ENCODE measurements at places on chromosomes 6 and 20.

- peak; percentile 91 for DNase-seq
These were observed 14.3 kb upstream of the NCOA3 start for GRCh38 chr20:47487175-47487917.

DNA sequence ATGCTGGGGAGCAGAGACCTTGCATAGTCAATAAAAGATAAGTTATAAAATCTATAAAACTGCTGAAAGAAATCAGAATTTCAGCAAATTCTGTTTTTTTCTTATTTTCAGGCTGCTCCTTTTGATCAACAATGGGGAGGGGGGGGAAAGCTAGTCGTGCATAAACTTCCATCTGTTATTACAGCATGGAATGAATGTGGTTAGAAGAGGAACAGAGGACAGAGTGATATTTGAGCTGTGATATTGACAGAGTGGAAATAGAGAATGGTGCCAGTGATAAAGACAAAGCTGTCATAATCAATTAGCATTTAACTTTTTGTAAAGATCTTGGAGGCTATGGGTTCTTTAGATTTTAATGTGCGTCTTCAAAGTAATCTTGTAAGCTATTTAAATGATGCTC, 43.4 kb upstream of the QKI start:
- DNase-seq: no peak

GRCh38 chr6:13406781-13407180, 78.4 kb upstream of the TBC1D7 start:
- DNase-seq: peak; percentile 53

- DNase-seq: no peak
These were observed 614.5 kb upstream of the FLRT3 start for GRCh38 chr20:14951707-14952418.

GRCh38 chr6:166611631-166612030, 15.4 kb downstream of the RPS6KA2 start:
- DNase-seq: no peak

DNA sequence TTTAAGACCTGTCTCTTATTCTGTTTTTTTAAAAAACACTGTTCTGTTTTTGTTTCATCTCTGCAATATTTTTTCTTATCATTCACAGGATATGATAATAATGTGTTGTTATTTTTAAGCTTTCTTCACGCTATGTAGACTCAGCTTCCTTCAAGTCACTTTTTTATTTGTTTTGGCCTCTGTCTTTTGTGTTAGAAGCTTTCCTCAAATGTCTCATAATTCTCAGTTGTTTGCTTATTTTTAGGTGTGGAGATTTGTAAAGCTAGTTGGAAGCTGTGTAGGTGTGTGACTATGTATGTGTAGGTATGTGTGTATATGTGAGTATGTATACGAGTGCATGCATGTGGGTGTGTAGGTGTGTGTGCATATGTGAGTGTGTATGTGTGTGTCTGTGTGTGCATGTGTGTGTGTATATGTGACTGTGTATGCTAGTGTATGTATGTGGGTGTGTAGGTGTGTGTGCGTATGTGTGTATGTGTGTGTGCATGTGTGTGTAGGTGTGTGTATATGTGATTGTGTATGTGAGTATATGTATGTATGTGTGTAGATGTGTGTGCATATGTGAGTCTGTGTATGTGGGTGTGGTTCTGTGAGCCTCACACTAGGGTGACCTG, 16.3 kb upstream of the VEGFA start:
- no peak for DNase-seq

- no peak for DNase-seq
These were observed 6.2 kb upstream of the COL12A1 start for GRCh38 chr6:75211920-75212590.

DNA sequence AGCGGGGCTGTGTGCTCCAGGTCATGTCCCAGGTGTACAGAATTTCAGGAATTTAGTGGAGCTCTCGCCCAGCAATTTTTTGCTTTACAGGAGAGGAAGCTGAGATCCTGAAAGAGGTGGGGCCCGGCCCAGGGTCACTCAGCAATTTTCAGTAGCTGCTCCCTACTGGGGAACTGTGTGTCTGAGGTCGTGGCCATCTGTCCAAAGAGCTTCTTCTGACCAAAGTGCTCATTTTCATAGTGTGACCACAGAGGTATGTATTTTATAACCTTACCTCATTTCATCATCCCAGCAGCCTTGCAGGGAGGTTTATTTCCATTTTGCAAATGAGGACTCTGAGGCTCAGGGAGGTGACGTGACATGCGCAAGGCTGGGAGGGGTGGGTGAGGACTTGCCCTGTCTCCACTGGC, 46.3 kb downstream of the FAM209B start:
- DNase-seq: no peak

DNA sequence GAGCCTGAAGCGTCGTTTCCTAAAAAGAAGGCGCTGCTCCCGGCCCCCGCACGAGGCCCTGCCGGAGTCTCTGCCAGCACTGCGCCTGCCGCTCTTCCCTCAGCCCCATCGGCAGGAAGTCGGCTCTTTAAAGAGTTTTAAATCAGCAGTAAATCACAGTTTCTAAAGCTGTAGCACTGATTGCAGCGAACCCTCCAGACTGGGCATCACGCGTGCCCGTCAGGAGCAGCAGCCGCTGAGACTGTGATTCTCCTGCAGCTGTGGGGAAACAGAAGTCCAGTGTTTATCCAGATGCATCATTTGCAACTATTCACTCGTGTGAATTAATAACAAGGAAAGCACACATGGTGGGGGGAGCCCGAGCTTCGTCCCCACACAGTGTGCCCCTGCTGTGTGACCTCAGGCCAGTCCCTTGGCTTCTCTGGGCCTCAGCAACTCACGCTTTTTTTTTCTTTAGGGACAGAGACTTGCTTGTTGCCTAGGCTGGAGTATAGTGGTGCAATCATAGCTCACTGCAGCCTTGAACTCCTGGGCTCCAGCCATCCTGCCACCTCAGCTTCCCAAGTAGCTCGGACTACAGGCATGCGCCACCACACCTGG, 28.3 kb downstream of the DLL1 start:
- DNase-seq: no peak

- no peak for DNase-seq
These were observed 1.5 kb downstream of the DLGAP4 start for GRCh38 chr20:36307412-36308325.

DNA sequence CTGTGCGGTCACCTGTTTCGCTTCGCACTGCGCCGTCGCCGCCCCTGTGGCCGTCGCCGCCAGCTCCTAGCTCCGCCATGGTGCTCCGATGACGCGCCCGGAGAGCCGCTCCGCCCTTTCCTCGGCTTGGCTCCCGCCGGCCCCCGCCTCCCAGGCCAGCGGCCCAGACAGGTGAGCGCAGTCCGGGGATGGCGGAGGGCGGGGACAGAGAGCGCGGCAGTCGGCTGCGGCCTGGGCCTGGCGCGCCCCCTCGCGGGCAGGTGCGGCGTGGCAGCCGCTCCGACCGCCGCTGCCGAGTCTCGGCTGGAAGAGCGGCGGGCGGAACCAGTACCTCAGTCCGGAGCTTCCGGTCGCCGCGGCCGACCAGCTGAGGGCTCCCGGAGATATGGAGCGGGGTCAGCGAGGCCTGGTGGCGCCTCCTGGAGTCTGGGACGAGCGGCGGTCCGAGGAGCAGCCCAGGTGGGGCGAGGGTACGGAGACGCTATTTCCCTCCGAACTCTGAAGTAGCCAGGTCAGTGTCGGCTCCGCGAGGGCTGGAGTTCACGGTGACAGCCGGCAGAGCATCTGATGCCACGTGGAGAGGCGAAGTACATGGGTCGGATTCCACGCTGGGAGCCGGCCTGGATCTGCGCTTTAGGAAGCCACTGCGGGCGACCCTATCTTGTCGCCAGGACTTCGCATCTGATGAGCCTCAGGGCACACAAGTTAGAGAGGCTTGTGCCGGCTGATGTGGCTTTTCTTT, at the start of gene MAP7:
Gene MAP7, minus strand, starts transcription at position 93 of the 742 bp plus-strand sequence. Its CDS starts 14 bp downstream, at position 79.
- DNase-seq: peak; percentile 57

- no peak for DNase-seq
These were observed 353.8 kb upstream of the RSPO3 start for GRCh38 chr6:126764671-126765070.

DNA sequence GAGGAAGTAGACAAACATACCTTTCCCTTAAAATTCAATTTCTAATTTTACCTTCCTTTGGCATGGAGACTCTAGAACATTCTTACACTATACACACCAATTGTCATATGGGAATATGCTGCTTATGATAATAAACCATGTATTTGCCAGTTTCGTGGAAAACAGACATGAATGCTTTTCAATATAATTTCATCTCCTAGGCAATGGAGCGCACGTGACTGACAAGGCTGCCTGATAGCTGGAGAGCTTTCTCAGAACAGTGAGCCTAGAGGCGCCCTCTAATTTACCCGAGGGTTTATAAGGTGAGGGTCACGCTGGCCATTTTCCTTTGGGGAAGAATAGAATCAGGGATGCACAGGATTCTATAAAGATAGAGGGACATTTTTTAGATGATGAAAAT, 56.5 kb downstream of the PRR18 start:
- DNase-seq: no peak

- no peak for DNase-seq
These were observed 4.0 kb downstream of the CST9 start for GRCh38 chr20:23601715-23602114.

DNA sequence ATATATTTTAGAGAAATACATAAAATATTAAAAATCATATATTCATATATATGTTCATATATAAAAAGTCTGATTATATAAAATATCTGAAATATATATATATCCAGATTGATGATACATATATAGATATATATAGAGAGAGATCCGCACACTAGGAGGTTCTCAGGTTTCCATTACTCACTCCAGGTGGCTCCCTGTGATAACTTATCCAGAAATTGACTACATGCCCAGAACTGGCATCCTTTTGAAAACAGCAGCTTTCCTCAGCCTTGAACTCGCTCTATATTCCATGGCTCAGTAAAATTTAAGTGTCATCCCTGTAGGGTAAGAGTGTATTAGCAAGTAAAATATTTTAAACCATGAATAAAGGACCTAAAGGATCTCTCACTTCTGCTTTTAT, 206.8 kb downstream of the TINAG start:
- no peak for DNase-seq

DNA sequence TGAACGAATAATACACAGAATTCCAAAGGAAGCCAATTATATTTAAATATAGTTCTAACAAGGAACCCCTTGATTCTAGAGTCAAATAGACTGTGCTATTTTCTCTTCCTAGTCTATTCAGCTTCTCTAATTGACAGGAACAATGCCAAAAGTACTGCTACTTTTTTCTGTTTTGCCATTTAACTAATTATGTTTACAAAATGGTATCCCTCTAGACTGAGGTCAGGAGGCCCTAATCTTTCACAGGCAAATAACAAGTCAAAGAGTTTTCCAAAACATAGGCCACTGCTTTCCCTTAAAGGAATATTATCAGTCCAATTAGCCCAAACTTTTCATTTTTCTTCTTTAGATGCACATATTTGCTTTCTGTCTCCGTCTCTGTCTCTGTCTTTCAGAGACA, 539.3 kb downstream of the RFPL4B start:
- DNase-seq: no peak

GRCh38 chr6:81751388-81752083, 945 bp downstream of the TENT5A start:
- DNase-seq: peak; percentile 75

GRCh38 chr20:20138301-20139064, 86.2 kb downstream of the CFAP61 start:
- no peak for DNase-seq

DNA sequence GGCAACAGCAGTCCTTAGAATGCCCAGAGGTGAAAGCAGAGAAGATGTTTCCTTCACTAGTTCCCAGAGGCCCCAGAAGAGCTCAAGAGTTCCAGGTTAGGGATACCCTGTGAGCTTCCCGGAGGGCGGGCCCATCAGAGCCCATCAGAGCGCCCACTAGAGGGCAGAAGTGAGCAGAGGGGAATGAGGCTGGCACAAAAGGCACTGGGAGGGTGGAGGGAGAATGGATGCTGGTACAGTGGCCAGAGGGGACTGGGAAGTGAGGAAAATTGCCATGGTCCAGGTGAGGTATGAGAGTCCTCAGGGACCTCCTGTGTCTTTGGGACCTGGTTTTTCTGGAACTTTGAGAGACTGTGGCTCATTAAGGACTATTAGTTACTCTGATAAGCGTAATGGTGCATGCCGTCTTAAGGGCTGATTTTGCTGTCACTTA, 57.3 kb downstream of the LINC00237 start:
- DNase-seq: peak; percentile 46

All from suppressor macrophage treated with lipopolysaccharide for 1 hour (primary cell).